Ammon's horn (tissue), 1 donor: ENCODE measurements at places on chromosomes 13 and 19.
A peak's percentile ranks its signal among the peaks of the same experiment; 100 is the strongest.

- no peak for DNase-seq
These were observed 367 bp downstream of the MFSD12 start for GRCh38 chr19:3556978-3557460.

GRCh38 chr19:3782903-3783302, 3.3 kb downstream of the MATK start:
- DNase-seq, result no peak

DNA sequence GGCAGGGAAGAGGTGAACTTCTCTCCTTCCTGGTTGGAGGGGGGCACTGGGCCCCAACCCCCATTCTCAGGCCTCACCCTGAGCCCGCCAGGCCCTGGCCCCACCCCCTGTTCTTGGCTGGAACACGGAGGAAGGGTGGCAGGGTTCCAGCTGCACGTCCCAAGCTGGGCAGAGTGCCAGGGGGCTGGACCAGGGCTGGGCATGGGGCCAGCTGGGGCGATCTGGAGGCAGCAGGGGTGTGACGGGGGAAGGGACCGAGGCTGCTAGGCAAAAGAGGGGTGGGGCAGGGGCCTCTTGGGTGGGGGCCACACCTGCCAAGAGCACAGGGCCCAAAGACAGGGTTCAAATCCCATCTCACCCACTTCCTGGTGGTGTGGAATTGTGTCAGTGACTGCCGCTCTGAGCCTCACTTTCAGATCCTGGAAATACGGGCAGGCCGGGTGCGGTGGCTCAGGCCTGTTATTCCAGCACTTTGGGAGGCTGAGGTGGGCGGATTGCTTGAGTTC, 2.2 kb downstream of the HIF3A start:
- DNase-seq, result peak; percentile 93

- DNase-seq, result no peak
These were observed 802 bp downstream of the BCAM start for GRCh38 chr19:44809577-44810233.

DNA sequence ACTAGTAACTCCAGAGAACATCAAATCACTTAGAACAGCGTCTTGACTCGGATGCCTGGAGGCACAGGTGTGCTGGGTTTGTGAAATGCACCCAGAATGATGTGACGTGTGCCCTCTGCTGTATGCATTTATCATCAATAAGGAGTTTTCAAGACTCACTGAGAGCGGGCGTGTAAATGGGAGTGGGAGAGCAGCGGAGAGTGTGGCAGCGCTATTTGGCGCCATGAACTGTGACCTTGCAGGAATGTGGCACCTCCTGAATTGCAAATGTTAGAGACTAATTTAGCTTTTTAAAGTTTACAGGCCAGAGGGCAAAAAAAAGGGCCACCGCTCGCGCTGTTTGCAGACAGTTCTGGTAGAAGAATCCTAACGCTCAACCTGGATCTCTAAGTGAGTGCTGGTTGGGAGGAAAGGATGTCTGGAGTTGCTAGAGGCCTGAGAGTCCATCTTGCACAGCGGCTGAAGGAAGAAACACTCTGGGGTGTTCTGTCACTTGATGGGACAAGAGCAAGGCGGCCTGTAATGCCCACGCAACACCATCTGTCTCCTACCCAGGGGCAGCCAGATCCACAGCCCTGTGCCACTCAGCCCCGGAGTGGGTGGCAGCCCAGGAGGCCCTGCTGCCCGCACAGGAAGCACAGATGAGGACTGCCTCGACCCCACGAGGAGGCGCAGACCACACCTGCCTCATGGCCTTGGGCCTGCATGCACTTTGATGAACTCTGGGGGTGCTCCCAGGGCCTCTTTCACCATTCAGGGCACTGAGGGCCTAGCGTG, 19.7 kb downstream of the RANBP3 start:
- DNase-seq, result no peak
